Daoy (cell line): ENCODE measurements at places on chromosomes 3 and 15.

GRCh38 chr15:92524161-92524560 is 130.5 kb downstream of the ST8SIA2 start:
- DNase-seq: peak; percentile 9

- no peak for DNase-seq
These were observed 822 bp upstream of the FBN1 start for GRCh38 chr15:48646331-48646730.

DNA sequence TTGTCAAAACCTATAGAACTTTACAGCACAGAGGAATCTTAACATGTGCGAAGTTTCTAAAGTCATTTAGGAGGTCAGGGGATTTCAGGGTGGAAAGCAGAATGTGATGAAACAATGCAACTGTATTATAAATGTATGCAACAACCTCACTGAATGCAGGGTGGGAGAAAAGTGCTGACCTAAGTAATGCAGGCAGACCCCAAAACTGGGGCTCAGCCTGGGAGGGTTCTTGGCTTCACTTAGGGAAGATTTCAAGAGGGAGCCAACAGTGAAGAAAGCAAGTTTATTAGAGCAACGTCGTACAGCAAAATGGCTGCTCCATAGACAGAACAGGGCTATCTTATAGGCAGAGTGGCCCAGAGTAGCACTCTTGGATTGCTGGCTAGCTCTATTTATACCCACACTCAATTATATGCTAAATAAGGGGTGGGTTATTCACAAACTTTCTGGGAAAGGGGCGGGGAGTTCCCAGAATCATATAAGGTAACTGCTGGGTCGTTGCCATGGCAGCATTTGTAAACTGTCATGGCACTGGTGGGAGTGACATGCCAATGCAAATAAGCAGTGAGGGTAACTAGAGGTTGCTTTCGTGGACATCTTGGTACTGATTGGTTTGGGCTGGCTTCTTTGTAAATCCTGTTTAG is 14.2 kb upstream of the CAND2 start:
- DNase-seq: peak; percentile 19

GRCh38 chr15:79689030-79689429 is 207.8 kb downstream of the MTHFS start:
- DNase-seq: no peak

DNA sequence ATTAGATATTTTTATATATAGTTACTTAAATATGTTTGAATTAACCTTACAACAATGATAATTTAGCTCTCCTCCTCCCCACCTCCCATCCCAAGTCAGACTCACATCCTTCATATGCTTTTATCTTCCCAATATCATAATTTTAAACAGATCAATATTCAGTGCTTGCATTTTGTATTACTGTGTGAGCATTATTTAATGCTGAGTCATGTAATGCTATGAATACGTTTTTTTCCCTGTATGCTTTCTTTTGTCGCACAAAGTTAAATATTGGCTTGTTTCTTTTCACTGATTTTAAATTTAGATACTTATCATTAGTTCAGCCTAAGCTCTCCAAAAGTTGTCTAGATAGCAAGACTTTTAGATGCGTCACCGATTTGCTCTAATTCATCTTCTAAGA is 471.6 kb upstream of the SGO1 start:
- DNase-seq: no peak

DNA sequence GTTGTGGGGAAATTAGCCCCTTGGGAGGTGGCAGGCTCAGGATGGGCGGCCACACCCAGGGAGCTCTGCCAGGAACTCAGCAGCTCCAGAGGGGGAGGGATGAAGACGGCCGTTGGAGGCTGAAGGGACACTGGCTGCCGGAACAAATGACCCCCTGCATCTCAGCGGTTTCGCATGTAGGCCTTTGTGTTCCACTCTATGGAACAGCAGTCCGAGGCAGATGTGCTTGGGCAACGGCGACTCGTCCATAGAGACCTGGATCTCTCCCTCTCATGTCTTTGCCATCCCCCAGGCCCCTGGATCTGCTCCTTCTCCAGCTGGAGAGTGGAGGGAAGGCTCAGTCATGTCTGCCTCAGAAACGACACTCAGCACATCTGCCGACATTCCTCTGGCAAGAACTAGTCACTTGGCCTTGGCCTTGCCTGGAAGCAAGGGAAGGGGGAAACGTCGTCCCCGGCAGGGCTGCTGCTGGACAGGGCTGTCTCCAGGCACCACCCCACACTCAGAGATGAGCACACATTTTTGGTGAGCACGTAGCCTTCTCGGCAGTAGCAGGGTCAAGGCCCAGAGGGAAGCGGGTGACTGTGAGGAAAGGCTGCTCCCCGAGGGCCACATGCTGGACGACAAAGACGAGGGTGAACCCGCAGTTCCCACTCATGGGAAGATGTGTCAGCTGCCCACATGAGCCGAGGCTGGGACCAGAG is 83.8 kb downstream of the ASB7 start:
- DNase-seq: no peak

DNA sequence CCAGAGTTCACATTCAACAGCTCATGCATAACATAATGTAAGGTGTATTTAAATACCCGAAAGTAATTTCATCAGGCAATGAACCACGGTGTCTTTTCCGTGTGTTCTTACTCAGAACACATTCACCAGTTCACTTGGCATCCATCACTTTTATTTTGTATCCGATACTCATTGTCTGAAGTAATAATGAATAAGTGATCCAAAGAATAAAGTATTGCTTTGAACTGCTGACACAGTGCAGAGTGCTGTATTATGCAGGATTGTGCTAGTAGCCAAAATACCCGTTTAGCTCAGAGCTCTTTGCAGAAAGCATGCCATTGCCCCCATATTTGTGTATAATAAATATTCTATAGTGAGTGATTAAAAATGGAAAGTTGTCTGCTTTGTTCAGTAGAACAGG is 460.9 kb upstream of the KCNMB2 start:
- no peak for DNase-seq

- no peak for DNase-seq
These were observed 500 bp upstream of the RAB6B start for GRCh38 chr3:133896002-133896761.

- peak; percentile 49 for DNase-seq
These were observed 108.9 kb upstream of the ETV5 start for GRCh38 chr3:186217820-186218164.

DNA sequence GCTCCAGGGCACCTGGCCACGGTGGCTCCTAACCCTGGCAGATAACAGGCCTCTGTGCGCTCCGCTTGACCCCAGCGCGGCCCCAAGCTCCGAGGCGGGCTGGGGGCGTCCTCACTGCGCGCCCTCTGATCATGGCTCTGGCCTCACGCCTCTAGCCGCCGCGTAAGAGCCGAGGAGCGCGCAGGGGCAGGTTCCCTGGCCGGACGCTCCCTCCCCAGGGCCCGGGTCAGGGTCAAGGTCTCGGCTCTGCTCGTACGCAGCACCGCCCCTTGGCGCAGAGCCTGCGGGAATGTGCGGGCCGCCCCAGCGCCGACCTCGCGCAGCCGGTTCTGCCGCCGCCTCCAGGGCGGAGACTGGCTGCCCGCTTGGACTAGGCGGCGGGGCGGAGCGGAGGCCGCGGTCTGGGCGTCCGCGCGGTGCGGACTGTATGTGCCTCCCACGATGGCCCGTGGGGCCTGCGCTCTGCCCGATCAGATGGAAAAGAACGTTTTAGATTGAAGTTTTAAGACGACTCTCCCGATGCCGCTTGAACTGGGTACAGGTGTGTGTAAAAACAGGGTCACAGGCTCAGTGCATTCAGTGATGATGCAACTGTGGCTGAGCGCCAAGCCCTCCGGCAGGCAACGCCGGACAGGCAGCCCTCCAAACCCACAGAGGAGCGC is 40.8 kb downstream of the CHST14 start:
- DNase-seq: peak; percentile 47

DNA sequence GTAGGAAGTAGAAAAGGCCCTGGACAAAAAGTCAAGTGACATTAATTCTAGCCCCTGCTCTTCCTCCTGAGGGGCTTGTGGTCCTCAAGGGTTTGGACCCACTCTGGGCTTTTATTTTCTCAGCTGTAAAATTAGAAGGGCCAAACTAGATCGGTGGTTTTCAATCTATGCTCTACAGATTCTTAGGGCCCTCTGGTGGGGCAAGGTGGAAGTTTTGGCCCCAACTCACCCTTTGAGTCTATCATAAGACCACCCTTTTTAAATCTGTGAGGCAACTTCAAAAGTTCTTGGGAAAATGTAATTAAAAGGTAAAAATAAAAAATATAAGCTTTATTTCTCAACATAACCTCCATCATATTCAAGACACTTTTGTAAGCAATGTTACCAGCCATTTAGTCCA is 25.6 kb upstream of the CFAP161 start:
- DNase-seq: no peak

DNA sequence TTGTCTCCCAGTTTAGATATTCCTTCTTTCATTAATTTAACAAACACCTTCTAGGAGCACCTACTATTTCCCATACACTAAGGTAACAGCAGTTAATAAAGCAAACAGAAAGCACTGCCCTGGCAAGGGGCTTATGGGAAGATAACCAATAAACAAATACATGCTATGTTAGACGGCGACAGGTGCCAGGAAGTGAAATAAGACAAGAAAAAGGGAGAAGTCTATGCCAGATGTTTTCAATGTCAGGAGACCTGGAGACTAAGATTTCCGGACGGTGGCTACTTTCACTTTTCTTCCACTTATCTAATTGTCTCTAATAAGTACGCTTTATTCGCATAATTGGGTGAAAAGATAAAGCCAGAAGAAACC is 32.5 kb upstream of the ZNF445 start:
- DNase-seq: no peak

GRCh38 chr3:72180405-72180804 is 395.5 kb upstream of the PROK2 start:
- no peak for DNase-seq

DNA sequence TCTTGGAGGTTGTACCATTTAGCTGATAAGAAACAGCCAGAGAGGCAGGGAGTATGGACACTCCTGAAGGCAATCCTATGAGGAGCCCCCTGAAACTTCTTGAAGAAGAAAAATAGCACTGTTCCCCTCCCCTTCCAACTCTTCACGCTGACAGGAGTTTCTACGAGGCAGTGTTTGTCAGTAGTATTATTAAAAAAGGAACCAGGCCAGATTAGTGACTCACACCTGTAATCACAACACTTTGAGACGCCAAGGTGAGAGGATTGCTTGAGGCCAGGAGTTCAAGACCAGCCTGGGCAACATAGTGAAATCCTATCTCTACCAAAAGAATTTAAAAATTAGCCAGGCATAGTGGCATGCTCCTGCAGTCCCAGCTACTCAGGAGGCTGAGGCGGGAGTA is 38.7 kb downstream of the WWTR1 start:
- no peak for DNase-seq

- DNase-seq: no peak
These were observed 93.6 kb downstream of the TBC1D2B start for GRCh38 chr15:77983708-77984445.

DNA sequence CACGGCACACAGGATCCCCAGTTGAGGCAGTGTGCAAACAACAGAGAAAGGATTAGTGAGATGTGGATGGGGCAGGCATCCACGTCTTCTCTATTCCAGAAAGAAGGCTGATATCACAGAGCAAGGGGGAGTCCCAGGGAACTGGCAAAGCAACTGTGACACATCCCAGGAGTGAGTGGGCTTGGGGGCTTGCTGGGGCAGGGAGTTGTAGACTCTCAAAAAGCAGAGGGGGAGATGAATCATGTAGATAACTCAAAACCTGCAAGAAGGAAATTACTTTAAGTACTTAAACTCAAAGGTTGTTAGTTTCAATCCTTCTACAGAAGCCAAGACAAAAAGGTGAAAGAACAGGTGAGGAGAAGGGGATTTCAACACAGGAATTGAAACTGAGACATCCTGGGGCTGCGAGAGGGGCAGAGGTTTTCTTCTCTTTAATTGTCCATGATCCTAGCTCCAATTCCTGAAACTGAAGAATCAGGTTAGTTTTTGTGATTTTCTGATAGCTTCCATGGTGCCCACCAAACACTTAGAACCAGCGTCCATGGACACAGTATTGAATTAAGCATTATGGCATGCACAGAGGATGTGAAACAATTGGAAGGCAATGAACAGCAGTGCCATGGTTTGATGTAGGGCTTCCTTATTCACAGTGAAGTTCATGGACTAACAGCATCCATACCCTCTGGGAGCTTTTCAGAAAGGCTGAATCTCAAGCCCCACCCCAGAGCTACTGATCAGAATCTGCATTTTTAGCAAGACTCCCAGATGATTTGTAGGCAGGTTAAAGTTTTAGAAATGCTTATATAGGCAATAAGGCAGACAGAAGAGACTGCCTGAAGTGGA is 52.0 kb downstream of the CCR3 start:
- no peak for DNase-seq

DNA sequence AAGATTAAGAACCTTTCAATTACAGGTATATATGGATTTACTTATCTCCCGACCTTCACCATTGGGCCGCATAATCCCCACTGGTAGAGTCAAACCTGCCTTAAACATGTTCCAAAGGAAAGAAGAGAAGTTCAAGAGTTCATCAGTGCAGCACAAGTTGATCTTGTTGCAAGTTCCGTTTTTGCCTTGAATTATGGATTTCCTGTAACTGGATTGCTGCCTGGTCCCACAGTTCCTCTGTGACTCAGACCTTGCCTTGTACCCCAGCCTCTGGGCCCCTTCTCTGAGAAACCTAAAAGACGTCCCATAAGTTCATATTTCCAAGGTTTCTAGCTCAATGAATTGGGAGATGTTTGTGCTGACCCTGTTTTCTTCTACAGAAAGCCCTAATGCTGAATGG is 112.5 kb upstream of the THBS1 start:
- no peak for DNase-seq

DNA sequence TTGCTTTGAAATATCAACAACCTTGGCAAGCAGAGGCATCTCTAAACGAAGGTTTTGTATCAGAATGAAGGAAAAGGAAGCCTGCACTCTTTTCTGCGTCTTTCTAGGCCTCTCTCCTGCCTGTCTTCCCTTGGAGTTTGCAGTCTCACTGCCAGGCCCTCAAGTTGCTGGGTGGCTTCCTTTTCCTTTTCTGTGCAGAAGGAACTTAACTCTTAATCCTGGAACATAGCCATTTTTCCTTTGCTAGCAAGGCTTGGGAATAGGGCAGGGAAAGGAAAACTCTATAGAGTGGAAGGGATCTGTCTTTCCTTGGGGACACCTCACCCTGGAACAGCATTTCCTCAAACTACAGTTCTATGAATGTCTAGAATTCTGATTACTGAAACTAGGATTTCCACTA is 32.8 kb downstream of the TLNRD1 start:
- DNase-seq: no peak

- no peak for DNase-seq
These were observed 5.0 kb downstream of the CCNDBP1 start for GRCh38 chr15:43190178-43190577.

GRCh38 chr3:31848911-31849310 is 132.2 kb downstream of the OSBPL10 start:
- DNase-seq: no peak

GRCh38 chr3:121155028-121155427 is 247.0 kb downstream of the STXBP5L start:
- DNase-seq: no peak

DNA sequence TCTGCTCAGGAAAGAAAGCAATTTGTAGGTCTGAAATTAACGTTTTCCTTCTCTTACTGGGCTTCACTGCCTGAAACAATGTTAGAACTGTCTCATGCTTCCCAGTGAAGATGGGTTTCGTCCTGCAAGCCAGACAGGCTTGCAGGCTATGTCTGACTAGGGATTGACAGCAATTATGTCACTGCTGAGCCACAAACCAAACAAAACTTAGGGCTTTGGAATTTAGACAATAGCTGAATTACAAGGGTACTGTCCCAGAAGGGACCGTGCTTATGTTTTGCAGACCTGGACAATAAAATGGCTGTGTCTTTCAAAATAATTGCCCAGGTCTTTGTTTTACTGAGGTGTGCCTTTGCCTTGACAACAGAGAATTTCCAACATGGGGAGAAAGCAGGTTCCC is 46.3 kb upstream of the CCDC80 start:
- peak; percentile 24 for DNase-seq
